ENCODE measurements at places on chromosomes 3 and 15. TPM values are rescaled to one million over a fixed set of nuclear protein-coding genes. Genes with fewer than 3 reads are reported as not detected.

DNASE1L3 gene
- not detected for polyA plus RNA-seq

LRTM1 gene
- not detected for polyA plus RNA-seq

SLC51A gene
- polyA plus RNA-seq, result 0.79 TPM

MYNN gene
- 18.5 TPM for polyA plus RNA-seq

SERPINI2 gene
- not detected for polyA plus RNA-seq

C3orf22 gene
- polyA plus RNA-seq, result not detected

SCAP gene
- polyA plus RNA-seq, result 44.5 TPM

ANKRD63 gene
- not detected for polyA plus RNA-seq

NEK10 gene
- not detected for polyA plus RNA-seq

C3orf18 gene
- polyA plus RNA-seq, result 11.9 TPM

- no peak for DNase-seq
Measured at GRCh38 chr15:39553947-39554693, 26.8 kb upstream of the THBS1 start.

GRCh38 chr3:89867286-89867685 is 759.9 kb downstream of the EPHA3 start:
- DNase-seq, result no peak

DNA sequence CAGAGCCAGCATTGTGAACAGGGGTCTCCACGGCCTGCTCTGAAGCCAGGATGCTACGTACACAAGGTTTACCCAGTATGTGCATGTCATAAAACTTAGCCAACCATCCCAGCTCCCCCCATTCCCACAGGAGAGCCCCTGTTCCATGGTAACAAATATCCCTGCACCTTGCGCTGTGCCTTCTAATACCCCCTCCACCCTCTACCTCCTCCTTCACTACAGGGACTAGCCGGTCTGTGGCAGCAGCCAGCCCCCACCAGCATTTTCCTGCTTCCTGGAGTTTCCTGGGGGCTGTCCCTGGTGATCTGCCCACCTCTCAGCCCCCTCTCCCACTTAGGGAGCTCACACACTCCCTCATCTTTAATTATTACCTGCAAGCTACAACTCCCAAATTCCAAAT is 20.4 kb downstream of the ACSBG1 start:
- no peak for DNase-seq

DNA sequence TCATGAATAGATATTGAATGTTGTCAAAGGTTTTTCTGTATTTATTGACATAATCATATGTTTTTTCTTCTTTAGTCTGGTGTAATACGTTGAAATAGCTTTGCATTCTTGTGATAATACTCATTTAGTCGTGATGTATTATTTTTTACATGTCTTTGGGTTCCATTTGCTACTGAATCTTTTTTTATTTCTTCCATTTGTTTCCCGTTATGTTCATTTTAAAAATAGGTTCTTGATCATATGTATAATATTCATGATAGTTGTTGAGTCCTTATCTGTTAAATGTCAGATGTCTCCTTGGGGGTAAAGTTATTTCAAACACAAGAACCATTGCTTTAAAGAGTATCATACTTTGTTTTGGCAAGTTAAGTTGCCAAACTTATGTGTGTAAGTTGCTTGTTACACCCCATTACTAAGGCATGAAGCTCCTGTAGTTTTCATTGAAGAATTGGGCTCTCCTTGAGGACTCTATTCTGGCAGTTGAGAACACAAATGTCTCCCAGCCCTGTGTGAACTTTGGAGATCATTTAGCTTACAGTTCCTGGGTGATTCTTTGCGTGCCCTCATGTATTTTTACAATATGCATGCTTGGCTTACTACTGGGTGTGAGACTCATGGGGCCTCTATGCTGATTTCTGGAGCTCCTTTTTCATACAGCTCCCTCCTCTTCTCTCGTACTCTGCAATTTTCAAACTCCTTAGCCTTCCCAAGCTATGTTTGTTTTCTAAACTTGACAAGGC is 8.3 kb downstream of the AKAP13 start:
- DNase-seq, result no peak

DNA sequence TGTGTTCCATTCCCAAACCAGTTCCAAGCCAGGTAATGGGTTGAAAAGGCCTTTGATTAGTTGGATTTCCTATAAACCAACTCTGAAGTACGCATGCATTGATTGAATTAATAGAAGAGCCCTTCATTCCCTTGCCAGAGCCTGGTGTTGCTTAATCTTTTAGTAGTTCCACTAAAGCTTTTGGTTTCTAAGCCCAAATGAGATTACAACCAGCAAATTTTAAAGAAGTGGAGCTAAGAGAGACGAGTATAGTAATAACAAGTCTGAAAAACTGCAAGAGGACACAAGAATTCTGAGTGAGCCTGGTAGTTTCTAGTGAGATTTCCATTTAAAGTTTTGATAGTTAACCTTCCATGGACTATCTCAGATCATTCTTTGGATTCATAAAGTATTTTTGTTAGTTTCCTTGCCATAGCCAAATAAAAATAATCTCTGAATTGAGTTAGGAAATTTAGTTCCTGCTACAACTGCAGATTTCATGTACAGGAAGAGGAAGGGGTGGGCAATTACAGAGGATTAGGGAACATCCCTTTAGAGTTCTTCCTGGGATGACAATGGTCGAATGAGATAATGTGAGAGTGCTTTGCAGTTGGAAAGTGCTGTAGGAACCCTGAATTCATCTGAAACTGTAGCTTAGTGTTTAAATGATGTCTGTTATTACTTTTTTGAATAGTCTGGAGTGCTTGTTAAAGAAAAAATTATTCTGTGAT is 136.8 kb downstream of the FNDC3B start:
- DNase-seq, result no peak

GRCh38 chr3:52442409-52443267 is 2.3 kb downstream of the SEMA3G start:
- DNase-seq, result no peak

- DNase-seq, result no peak
Measured at GRCh38 chr3:73500321-73500720, 124.4 kb downstream of the PDZRN3 start.

- DNase-seq, result no peak
Measured at GRCh38 chr3:162328649-162329048, 832.0 kb downstream of the OTOL1 start.

GRCh38 chr3:82186017-82186416 is 424.6 kb upstream of the GBE1 start:
- DNase-seq, result no peak

- no peak for DNase-seq
Measured at GRCh38 chr3:15982667-15983196, 185.0 kb upstream of the ANKRD28 start.

DNA sequence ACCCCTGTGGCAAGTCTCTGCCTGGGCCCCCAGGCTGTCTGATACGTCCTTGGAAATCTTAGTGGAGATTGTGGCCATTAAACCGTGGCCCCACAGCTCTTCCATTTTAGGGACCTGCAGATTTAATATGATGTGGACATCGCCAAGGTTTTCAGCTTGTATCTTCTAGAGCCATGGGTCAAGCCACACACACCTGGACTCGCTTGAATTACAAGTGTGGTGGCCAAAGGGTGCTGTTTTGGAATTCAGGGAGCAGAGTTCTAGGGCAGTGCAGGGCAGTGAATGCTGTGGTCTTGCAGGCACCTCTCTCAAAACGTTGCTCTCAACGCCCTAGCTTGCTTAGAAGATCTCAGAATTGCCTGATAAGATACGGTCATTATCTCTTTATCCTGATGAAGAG is 211.2 kb downstream of the ROBO2 start:
- no peak for DNase-seq

DNA sequence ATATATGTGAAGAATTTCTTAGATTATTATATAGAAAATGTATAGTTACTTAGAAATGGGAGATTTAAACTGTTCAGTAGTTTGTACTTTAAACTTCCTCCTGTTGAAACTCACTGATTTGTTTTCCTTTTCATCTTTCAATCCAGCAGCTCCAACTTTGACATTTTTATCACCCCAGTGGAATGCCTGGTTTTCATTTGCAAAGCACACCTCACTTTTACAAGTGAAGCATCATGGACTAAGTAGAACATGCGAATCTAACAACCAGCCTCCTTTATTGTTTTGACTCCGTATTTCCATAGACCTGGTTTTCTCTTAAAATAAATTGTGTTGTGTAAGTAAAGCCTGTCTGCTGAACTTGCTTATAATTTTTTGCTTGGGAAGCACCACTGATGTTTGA is 97.8 kb upstream of the ROBO2 start:
- DNase-seq, result no peak

DNA sequence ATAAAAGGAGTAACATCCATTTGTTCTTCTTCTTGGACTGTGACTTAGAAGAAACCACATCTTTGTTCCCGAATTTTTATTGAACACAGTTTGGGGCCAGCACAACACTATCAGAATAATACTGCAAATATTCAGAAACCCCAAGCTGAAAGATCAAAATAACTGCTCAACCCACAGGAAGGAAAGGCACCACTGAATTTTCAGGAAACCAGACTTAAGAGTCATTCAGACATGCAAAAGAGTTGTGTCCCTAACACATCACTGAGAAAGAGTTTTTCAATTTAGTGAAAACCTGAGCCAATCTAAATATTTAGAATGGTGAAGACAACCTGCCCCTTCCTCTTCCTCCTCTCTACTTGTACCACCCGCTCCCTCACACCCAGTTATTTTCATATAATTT is 295.0 kb upstream of the RORA start:
- no peak for DNase-seq

GRCh38 chr15:85094685-85095084 is 113.0 kb downstream of the PDE8A start:
- no peak for DNase-seq

- no peak for DNase-seq
Measured at GRCh38 chr3:126782536-126782935, 78.5 kb downstream of the CHCHD6 start.

GRCh38 chr15:43085921-43086320 is 19.9 kb downstream of the UBR1 start:
- no peak for DNase-seq

DNA sequence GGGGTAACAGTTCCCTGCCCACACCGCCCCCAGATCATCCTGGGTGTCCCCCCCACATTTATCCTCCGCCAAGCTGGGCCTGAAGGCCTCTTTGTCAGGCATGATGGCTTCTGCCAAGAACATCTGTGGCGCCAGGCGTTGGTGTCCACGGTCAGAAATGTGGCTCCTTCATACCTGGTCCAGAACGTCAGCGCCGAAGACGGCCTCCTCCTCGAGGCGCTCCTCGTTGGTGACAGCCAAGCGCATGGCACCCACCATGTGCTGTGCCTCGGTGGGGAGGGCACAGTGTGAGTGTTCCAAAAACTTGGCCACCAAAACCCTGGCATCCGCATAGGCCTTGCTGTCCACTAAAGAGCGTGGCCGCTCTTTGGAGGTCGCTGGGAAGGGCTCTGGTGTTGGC is 146.5 kb downstream of the NSMCE3 start:
- DNase-seq, result no peak

- DNase-seq, result no peak
Measured at GRCh38 chr3:38916706-38917105, 100.7 kb upstream of the SCN10A start.

DNA sequence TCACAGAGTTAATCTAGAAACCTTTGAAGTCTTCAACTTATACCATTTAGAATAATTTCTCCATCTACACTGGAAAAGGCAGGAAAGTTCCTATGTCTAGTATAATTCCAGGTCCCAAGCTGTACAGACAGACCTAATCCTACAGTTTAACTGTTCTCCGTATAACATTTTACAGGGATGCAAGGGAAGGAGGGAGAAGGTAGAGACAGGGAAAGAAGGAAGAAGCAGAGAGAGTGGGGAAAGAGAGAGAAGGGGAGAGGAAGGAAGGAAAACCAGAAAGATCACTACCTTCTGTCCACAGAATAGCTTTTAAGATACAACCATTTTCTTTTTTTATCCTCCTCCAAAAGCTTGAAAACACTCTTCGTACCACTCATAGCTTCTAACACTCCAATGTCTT is 185.8 kb downstream of the FOXP1 start:
- no peak for DNase-seq

GRCh38 chr3:178291574-178292370 is 244.5 kb upstream of the KCNMB2 start:
- DNase-seq, result no peak

GRCh38 chr3:106144030-106144429 is 275.2 kb upstream of the CBLB start:
- no peak for DNase-seq

GRCh38 chr3:186046838-186047237 is 62.1 kb downstream of the ETV5 start:
- DNase-seq, result no peak

- no peak for DNase-seq
Measured at GRCh38 chr3:59121346-59122144, 71.7 kb upstream of the CFAP20DC start.

DNA sequence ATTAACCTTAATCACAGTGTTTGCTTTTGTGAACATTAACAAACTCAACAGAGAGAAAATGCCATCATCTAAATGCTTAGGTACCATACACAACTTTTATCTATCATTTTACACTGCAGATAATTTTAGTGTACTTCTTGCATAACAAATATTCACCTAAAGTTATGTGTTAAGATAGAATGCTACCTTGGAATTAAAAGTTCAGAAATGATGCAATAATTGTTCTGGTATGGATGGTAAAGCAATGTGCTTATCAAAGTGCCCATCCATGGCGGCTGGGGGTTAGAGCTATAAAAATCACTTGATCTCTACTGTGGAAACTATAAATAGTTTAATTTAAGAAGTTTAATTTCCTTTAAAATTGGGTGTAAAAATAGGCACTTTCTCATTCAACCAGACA is 28.7 kb downstream of the SATB1 start:
- DNase-seq, result no peak

All from CD4-positive, CD25-positive, alpha-beta regulatory T cell (primary cell).